ENCODE measurements at places on chromosomes 5 and 9.

DNA sequence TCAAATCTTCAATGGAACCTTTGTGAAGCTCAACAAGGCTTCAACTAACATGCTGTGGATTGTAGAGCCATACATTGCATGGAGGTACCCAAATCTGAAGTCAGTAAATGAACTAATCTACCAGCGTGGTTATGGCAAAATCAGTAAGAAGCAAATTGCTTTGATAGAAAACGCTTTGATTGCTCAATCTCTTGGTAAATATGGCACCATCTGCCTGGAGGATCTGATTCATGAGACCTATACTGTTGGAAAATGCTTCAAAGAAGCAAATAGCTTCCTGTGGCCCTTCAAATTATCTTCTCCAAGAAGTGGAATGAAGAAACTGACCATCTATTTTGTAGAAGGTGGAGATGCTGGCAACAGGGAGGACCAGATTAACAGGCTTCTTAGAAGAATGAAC, 54.7 kb upstream of the TTC39B start:
- no peak for DNase-seq

GRCh38 chr5:91438871-91439270, 55.8 kb upstream of the ARRDC3 start:
- DNase-seq, result no peak

GRCh38 chr5:91742550-91742949, 359.4 kb upstream of the ARRDC3 start:
- DNase-seq, result no peak

DNA sequence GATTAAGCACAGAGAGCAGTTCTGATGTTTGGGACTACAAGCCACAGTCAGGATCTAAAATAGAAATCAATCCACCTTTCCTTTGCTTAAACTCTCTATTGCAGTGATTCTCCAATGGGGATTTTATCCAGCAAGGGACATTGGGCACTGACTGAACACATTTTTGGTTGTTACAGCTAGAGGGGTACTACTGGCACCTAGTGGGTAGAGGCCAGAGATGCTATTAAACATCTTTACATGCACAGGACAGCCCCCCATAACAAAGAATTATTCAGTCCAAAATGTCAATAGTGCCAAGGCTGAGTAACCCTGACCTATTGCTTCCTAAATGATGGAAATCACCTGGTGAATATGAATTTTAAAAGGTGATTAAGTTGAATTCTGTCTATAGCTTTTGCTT, 12.0 kb downstream of the ZNF622 start:
- DNase-seq, result no peak
